Left lobe of liver (tissue), 2 donors: ENCODE measurements at places on chromosomes 4 and X. TPM values are rescaled to one million over a fixed set of nuclear protein-coding genes. Genes with fewer than 3 reads are reported as not detected.

TLR2 gene
- total RNA-seq, result 5.0 TPM

- no peak for DNase-seq
These were observed 283.6 kb upstream of the CTSO start for GRCh38 chr4:156237231-156237630.

DNA sequence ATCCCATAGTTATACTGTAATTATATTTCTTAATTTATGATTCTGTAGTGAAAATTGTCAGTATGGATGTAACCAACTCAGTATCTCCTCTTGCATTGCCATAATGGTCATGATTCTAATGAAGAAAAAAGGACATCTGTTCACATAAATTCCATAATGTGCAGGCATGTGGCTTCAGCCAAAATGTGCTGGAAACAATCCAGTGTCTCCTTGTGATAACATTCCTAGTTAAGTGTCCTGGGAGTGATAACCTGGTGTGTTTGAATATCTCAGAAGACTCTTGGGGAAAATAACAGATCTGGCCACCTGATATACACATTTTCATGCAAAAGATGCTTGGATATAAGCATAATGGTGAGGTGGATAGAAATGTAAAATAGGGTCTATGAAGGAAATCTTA, 2309.8 kb downstream of the PCDH7 start:
- no peak for DNase-seq

MAGEA9B gene
- total RNA-seq, result not detected

- DNase-seq, result no peak
These were observed 64.8 kb upstream of the CXXC4 start for GRCh38 chr4:104559502-104559901.

DNA sequence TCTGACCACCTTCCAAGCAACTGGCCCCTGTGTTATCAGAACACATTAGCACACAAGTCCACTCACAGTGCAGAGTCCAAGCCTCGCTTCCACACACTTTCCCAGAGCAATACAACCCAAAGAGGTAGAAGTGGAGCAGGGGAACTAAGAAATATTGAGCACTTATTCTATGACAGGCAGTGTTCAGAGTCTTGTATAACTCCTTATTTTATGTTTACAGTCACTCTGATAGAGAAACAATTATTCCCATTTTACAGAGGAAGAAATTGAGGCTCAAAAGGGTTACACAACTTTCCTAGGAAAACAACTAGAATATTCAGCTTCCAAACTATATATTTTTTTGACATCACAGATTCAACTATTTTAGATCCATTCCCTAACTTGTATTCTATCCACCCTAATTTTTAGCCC, 18.3 kb upstream of the TMEM154 start:
- DNase-seq, result no peak

BANK1 gene
- total RNA-seq, result 0.10 TPM

GRCh38 chr4:2259541-2260343, 2.2 kb downstream of the MXD4 start:
- DNase-seq, result peak; percentile 43

- no peak for DNase-seq
These were observed 105.1 kb upstream of the MXRA5 start for GRCh38 chrX:3451571-3451970.

- no peak for DNase-seq
These were observed 601 bp upstream of the FGFBP2 start for GRCh38 chr4:15963576-15963975.

GRCh38 chr4:47519239-47519883, 34.3 kb downstream of the ATP10D start:
- no peak for DNase-seq

DNA sequence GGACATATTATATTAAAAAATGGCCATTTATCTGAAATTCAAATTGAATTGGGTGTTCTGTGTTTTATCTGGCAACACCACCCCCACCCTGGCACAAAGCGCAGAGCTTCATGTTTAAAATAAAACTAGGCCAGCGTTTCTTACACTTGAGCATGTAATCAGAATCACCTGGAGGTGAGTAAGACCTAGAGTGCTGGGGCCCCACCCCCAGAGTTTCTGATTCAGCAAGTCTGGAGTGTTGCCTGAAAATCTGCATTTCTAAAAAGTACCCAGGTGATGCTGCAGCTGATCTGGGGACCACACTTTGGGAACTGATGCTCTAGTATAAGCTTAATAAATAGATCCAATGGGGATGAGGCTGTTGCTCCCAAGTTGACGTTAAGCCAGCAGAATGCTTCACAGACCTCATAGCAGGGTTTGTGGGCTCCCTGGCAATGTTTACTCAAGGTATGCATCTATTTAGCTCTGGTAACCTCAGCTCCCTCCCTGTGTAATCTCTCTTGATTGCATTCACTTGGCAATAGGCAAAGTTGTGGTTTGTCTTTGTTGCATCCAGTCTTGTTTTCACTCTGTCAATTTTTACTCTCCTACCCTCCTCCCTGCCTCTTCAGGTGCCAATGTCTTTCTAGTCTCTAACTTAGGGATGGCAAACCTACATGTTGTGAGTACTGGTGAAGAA, 99.8 kb upstream of the TEX13D start:
- no peak for DNase-seq

- no peak for DNase-seq
These were observed 113.1 kb upstream of the VCX2 start for GRCh38 chrX:8284131-8284530.

GRCh38 chr4:138826754-138827153, 188.8 kb upstream of the NOCT start:
- no peak for DNase-seq

TMEM150C gene
- 8.1 TPM for total RNA-seq

DNA sequence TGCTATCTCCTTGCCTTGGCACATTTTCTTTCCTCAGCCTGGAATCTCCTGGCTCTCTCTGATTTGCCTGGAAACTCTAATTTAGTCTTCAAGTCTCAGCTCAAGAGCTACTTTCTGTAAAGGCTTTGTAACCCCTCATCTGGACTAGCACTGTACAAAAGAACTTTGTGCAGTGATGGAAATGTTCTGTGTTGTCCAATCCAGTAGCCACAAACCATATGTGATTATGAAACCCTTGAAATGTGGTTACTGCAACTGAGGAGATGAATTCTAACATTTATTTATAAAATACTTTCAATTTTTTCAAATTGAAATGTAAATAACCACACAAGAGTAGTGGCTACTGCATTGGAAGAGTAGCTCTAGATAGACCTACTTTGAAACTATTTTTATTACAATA, 66.6 kb upstream of the HS3ST1 start:
- no peak for DNase-seq

GRCh38 chr4:182913621-182914020, 3.6 kb downstream of the DCTD start:
- DNase-seq, result no peak

GRCh38 chr4:23613782-23614181, 276.1 kb downstream of the PPARGC1A start:
- no peak for DNase-seq

DNA sequence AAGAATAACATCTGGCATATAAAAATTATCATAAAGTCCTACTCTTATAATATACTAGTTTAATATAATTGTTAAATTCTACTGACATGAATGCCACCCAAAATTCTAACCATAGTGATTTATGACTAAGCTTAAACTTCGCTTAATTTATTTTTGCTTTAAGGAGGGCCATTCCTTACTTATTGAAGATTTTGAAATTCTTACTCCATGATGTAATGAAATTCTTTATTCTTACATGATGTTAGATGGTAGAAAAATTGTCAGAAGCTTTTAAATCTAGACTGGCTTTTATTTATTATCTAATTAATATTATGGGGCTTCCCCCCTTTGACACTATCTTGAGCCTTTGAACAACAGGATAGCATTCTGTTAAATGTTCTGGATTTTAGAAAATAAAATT, 19.5 kb upstream of the SUPT20HL2 start:
- DNase-seq, result no peak
